CD4-positive, alpha-beta T cell treated with Interferon gamma for 1 hour (primary cell): ENCODE measurements at places on chromosomes 2 and 18.

GRCh38 chr2:239214725-239215124, 186.1 kb downstream of the HDAC4 start:
- DNase-seq: no peak

DNA sequence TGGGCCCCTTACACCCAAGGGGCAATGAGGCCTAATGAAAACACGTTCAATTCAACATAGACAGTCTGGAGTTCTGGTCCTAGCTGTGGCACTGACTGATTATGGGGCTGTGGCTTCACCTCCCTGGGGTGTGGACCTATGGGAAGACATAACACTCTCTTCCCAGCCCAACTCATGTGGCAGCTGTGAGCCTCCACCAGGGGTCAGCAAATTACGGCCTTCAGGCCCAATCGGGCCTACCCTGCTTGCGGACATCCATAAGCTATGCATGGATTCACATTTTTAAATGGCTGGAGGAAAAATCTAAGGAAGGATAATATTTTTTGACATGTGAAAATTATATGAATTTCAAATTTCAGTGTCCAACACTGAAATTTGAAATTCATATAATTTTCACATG, 101.3 kb downstream of the LOXHD1 start:
- DNase-seq: no peak

DNA sequence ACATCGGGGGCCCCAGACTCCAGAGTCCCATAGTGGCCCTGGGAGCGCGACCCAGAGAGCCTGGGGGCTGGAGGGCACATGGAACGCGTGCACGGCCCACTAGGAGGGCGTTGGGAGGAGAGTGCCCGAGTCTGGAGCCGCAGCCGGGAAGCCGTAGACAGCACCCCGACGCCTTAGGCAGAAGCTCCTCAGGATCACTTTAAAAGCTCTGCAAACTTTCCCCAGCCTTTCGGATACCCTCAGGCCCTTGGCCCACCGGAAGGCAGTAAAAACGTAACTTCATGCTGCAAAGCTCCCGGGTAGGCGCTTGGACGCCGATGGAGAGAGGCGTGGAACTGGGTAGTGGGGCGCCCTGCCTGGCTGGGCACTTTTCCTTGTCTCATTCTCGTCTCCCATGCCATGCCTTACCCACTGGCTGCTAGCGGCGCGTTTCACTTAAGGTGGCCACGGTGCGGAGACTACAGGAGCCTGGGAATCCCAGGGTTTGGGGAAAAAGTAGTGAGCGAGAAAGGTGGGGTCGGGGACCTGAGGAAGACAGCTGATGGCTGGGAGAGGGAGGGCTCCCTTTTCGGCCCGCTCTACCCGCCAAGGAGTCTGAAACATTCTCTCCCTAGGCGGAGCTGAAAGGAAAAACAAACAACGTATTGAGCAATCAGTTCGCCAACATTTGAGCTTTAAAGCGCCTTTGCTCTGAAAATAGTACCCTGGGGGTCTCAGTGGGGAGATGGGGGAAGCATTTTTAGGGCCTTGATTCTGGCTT, 141.8 kb downstream of the MEIS1 start:
- DNase-seq: no peak

DNA sequence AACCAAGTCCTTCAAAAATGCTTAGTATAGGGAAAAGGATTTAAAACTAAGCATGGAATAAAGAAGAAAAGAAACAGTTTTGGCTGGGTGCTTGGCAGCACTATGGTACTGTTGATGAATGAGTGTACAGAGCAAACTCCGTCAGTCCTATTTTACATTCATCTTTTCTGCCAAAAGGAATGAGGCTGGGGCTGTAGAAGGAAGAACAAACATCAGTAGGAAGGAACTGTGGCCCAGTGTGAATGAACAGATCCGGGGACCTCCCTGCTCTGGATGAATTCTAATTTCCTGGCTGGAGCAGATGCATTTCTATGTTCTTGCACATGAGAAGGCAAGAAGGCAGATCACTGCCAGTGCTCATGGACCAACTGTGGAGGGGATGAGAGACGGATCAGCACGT, 474.0 kb upstream of the MEIS1 start:
- DNase-seq: no peak

DNA sequence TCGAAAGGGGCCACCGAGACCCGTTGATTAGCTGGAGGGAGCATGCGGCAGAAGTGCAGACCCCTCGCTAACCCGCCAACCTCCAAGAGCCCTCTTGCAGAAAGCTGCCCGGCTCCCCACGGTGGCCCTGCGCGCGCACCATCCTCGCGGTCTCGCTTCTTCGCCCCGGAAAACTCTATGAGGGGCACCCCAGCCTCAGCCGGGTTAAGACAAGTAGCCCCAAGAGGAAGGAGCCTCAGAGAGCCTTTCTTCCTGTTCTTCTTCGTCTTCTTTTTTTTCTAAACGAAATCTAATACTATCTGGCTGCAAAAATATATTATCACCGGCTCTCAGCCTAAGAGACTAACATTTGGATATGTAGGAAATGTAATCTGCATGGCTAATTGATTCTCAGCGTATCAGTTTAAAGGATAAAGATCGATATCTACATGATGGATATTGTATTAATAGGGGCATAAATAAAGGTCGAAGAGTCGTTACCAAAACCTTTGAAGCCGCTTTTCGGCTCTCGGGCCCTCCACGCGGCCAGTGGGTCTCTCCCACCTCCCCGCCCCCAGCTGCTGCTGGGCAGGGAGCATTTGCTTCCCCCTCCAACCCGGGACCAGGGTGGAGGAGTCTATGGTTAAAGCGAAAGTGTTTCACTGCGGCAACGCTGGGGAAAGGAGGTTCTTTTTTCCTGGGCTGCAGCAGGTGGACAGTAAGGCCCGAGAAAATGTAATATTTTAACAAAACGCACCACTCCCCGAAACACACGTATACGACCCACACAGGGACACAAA, 6.1 kb upstream of the PAX3 start:
- no peak for DNase-seq
